ENCODE measurements at places on chromosomes 7 and 10.

GRCh38 chr7:74483402-74484336 lies 30.0 kb downstream of the GTF2IRD1 start:
- no peak for DNase-seq

GRCh38 chr10:22824984-22825383 lies 102.9 kb upstream of the ARMC3 start:
- DNase-seq, result no peak

- DNase-seq, result no peak
Measured at GRCh38 chr7:48366096-48366495, 194.8 kb downstream of the ABCA13 start.

DNA sequence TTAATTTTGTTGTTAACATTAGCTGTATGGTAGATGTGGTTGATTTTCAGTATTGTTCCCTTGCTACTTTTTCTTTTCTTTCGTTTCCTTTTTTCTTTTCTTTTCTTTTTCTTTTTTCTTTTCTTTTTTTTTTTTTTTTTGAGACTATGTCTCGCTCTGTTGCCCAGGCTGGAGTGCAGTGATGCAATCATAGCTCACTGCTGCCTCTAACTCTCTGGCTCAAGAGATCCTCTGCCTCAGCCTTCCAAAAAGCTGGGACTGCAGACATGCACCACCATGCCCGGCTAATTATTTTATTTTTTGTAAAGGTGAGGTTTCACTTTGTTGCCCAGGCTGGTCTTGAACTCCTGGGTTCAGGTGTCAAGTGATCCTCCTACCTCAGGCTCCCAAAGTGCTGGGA lies 14.4 kb downstream of the SLC26A3 start:
- DNase-seq, result no peak

DNA sequence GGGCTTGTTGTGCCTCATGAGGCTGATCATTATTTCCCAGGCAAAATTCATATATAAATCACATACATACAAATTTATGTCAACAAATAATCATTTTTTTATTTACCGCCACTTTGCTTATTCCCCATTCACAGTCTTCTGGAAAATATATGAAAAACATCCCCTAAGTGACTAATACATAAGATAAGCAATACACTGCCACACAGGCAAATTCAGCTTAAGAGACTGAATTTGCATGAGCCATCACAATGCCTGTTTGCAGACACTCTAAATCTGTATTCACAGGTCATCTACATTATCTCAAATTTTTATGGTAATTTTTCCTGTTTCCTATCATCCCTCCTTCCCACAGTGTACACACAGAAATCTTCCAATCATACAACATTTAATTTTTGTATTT lies 13.2 kb downstream of the OSBPL3 start:
- DNase-seq, result no peak

DNA sequence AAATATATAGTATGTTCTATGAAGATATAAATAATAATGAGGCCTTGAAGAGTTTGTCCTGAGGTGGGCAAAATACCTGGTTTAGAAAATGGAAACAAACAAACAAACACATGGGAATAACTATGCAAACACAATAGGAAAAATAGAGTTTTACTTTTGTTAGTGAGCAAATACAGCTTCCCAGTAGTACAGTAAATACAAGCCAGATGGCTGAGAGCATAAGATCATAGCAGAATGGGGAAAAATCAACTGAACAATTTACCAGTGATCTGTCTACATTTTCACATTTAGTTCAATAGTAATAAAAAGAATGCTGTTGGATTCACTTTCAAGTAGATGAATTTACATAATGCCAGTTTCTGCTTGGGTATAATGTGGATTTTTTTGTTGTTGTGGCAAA lies 45.1 kb downstream of the ADD3 start:
- no peak for DNase-seq

Measured in activated T-cell treated with anti-CD3 and anti-CD28 coated beads for 1 hour (primary cell).